ENCODE measurements at places on chromosomes 5 and 9.

GRCh38 chr5:82985763-82986162 lies 91.4 kb downstream of the TMEM167A start:
- DNase-seq: no peak

GRCh38 chr9:91710158-91710557 lies 239.9 kb downstream of the ROR2 start:
- DNase-seq: no peak

GRCh38 chr9:8351436-8351835 lies 551.9 kb upstream of the DMAC1 start:
- no peak for DNase-seq

DNA sequence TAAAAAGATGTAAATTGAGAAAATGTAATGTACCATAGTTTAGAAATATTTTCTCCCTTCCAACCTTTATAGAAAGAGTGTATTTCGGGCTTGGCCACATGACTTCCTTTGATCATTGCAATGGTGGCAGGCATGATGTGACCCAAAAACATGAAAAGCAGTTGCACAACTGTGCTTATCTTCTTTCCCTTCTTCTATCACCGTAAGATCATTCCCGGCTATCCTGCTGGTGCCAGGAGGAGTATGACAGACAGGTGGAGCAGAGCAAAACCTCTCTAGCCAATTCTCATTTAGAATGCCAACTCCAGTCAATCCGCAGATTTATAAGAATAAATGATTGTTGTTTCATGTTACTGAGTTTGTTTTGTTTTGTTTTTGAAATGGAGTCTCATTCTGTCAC lies 10.6 kb upstream of the TESK1 start:
- DNase-seq: no peak

- DNase-seq: no peak
Observed at GRCh38 chr9:83106263-83106662, 43.3 kb upstream of the RASEF start.

DNA sequence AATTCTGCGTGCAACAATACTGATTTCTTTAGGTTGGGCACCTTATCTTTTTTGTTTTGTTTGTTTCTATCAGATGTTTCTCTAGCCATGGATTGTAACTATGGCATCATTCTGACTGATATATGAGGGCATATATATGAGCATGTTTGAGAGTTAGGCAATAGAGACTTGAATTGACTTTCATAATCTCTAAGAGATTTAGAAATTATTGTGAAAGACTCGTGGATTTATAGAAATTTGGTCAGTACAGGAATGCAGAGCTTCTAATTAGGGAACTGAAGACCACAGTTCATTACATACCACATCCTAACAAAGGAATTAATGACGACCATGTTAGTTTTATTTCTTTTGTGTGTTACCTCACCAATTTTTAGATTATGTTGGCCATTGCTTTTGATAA lies 546.0 kb upstream of the GRAMD2B start:
- no peak for DNase-seq

GRCh38 chr9:81317939-81318338 lies 371.4 kb downstream of the TLE1 start:
- no peak for DNase-seq

- DNase-seq: no peak
Observed at GRCh38 chr5:69000216-69000919, 93.4 kb upstream of the SLC30A5 start.

GRCh38 chr9:133558191-133559126 lies 24.0 kb downstream of the ADAMTSL2 start:
- no peak for DNase-seq

DNA sequence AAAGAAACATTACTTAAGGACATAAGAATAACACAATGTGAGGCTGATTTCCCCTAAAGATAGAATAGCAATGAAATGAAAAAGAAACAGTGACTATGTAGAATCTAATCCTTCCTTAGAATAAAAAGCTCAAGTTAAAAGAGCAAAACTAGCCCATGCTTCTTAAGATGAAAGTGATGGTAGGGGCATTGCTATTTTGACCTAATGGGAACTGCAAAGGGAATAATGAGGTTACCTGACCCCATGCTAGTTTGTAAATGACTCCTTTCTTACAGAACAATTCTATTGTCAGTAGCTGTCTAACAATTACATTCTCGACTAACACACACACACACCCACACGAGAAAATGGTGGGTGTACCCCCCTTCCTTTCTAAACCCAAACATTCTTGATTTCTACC lies 575.8 kb downstream of the CSNK1G3 start:
- DNase-seq: no peak

- DNase-seq: no peak
Observed at GRCh38 chr5:100777680-100778300, 125.3 kb downstream of the ST8SIA4 start.

DNA sequence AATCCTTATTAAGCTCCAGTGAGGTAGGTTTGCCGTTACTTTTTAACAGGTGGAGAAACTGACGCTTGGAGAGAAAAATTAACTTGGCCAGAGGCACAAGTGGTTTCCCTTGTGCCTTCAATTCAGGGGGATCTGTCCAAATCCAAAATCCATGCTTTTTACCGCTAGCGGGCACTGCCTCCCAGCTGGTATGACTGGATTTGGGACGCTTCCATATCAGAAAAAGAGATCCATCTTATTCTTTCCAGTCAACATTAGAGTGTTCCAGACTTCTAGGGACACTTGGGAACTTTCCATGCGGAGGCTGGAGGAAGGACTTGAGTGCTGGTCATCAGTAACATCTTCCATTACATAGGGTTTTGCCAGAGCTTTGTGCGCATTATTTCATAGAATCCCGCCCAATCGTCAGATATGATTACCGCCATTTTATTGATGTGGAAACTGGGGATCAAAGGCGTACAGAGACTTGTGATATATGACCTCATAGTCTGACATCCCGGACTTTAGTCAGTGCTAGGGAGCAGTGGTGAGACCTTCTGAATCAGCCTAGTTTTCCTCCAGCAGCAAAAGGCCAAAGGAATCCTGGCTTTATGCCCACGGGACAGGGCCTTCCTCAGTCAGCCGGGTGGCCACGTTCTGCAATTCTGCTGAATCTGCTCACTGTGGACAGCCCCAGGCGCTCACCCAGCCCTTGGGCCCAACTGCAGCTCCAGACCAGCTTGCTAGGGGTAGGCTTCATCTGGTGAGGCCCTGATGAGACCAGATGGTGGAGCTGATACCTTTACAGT lies 1.1 kb upstream of the GNPDA1 start:
- no peak for DNase-seq
